HS-27A (cell line): ENCODE measurements at places on chromosomes 13 and 19.

- no peak for DNase-seq
Measured at GRCh38 chr13:103062079-103062478, 4.1 kb downstream of the SLC10A2 start.

GRCh38 chr13:66546534-66547379 is 683.4 kb downstream of the PCDH9 start:
- DNase-seq, result no peak

DNA sequence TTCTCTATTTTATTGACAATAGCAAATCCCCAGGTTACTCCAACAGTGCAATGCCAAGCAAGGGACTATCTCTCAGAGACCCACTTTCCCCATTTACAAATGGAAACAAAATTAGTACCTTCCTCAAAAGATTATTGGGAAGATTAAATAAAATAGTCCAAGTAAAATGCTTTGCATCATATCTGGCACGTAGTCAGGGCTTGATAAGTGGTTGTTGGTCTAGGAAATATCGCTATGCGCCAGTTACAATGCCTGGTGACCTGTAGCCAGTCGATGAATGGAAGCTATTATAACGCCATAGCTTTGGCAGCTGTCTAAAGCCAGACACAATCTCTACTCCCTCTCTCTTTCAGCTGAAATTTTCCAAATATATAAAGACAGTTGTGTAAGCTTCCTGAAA is 220.3 kb downstream of the RAP2A start:
- no peak for DNase-seq

DNA sequence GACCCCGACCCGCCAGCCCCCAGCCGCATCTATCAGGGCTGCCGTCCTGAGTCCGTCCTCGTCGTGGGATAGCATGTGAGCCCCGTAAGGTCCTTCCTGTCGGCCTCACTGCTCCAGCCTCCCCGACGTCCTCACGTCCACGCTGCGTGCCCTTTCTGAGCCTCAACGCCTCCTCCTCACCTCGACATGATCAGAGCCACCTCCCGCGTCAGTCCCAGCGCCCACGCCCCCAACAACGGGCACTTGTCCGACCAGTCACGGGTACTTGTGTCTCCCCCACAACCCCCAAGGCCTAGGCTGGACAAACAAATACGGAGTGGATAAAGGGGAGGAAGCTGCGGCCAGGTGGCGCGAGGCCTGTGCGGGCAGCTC is 665 bp downstream of the ZNF497 start:
- no peak for DNase-seq

DNA sequence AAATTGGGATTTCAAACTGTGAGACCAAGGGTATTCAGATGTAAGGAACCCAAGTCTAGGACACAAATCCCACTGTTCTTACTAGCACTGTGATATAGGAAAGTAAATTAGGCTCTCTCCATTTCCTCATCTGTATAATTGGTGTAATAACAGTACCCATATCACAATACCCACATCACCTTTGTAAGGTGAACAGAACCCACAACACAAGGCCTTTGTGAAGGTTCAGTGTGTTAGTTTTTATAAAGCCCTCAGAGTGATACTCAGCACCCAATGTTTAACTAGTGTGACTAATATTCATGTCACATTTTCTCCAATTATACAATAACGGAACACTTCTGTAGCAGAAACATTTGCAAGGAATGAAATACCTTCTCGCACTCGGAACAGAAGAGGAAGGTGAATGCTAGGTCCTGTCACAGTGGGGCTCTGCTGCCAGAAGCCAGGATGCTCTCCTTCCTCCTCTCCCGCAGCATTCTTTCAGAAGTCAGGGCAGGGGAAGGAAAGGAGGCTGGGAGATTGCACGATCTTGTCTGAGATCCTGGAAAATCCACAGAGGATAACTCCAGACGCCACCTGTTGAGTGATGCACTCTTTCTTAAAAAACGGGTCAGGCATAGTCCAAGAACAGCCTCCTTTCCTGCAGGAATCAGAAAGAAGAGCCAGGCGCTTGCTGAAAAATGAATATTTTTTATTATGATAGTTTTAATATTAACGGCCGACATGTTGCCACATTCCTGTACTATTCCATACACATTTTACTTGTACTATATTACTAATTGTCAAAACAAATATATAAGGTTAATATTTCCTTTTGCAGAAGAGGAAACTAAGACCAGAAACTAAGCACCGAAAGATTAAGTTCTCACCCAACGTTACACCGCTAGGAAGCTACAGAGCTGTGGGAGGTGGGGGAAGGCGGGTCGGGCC is 762 bp downstream of the ZNF45 start:
- no peak for DNase-seq

- DNase-seq, result no peak
Measured at GRCh38 chr19:11345122-11345803, 805 bp downstream of the TMEM205 start.

DNA sequence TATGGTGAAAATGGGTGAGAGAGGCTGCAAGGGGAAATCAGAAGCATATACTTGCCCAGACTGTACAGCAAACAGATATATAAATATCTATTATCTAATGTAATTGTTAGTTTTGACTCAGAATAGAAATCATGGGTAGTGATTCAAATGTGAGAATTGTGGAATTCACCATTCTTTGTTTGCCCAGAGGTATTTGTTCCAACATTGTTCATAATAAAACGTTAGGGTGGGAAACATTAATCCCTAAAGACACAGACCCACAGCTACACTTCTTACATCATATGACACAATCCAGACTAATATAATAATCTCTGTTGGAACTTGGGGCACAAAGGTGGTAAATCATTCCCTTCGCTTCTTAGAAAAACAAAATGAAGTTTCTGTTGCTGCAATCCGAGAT is 646.5 kb upstream of the SLITRK6 start:
- DNase-seq, result no peak

GRCh38 chr19:645912-646778 is 6.5 kb downstream of the FGF22 start:
- DNase-seq, result no peak

DNA sequence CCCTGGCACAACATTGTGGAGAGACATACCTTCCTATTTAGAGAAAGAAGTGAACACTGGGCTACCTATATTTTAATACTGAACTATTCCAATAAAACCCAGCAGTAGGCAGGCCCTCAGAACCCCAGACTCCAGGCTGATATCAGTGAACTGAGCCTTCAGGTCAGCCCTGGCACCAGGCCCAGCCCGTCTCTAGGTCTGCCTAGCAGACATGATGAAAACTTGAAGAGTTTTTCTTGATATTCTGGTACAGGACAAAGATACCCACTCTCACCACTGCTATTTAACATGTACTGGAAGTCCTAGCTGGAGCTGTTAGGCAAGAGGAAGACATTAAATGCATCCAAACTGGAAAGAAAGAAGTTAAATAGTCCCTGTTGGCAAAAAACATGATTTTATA is 396.6 kb upstream of the SPRY2 start:
- DNase-seq, result no peak

- DNase-seq, result peak; percentile 50
Measured at GRCh38 chr13:42039946-42040729, 8.3 kb upstream of the DGKH start.

DNA sequence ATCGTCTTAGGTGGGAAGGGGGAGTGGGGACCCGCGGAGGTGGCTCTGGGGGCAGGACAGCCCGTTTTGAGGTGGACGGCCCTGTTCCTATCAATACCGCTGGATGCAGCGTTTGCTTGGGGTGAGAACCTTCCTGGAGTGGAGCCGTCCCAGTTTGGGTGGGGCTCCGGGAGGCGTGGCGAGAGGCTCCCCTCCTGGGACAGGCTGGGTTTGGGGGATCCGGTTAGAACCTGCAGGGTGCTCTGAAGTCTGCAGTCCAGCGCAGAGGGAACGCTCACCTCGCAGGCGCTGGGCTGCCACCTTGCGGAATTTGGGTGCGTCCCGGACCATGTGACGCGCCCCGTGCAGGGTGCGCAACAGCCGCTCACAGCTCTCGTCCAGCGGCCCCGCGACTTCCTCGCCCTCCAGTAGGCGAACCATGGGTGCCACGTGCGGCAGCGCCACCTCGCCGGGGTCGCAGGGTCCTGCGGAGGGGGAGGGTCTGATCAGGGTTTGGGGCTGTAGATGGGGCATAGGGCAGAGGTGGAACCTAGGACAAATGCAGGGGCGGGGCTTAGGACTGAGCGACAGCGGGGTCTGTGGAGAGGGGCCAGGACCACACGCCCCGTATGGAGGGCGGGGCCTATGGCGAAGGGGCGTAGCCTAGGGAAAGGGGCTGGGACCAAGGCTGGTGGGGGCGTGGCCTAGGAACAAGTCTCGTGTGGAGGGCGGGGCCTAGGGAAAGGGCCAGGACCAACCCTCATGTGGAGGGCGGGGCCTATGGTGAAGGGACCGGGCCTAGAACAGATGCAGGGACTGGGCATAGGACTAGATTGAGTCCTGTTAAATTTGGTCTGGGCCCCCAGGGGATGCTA is 13.8 kb downstream of the SH2D3A start:
- no peak for DNase-seq
